Foreskin melanocyte (primary cell): ENCODE measurements at places on chromosomes 11 and 22.

DNA sequence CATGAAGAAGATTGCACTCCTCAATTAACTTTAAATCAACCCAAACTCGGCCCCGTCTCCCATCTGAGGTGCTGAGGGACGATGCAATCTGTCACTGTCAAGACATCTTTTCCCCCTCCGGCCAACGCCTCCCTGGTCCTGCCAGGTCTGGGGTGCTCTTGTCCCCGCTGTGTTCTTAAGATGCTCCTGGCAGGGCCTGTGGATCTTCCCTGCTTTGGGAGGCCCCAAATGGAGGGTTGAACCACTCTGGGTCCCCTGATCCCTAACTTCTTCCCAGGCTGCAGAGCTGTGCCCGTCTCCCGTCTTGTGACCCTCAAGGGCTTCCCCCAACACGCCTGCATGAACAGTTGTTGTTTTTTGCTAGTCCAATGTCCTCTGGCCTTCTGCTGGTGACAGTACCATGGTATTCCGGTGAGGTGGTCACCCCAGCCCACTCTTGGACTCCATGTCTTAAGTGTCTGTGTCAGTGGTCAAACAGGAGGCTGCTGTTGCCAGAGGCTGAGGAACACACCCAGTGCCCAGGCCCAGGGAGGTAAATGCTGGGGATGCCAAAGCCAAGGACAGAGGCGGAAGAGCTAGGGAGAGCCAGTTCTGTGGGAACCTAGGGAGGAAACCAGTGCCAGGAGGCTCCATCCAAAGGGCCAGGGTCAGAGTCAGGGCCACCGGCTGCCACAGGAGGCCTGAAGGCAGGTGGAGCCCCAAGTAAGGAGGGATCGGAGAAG is 70.6 kb upstream of the SHANK2 start:
- no peak for DNase-seq

GRCh38 chr11:121654259-121654842 is 201.6 kb upstream of the SORL1-AS1 start:
- DNase-seq = no peak

GRCh38 chr11:130652671-130653335 is 204.4 kb downstream of the ADAMTS15 start:
- DNase-seq = no peak

DNA sequence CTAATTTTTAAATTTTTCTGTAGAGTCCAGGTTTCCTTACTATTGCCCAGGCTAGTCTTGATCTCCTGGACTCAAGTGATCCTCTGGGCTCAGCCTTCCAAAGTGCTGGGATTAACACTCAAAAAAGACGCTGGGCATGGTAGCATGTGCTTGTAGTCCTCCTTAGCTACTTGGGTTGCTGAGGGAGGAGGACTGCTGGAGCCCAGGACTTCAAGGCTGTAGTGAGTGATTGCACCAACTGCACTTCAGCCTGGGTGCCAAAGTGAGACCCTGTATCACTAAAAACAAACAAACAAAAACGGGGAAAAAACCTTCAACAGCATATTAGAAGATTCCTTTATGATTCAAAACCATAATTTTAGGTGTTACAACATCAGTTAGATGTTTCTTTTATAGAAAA is 44.6 kb downstream of the RSF1 start:
- DNase-seq = no peak

- no peak for DNase-seq
These were observed 7.3 kb downstream of the STARD10 start for GRCh38 chr11:72786305-72787215.

DNA sequence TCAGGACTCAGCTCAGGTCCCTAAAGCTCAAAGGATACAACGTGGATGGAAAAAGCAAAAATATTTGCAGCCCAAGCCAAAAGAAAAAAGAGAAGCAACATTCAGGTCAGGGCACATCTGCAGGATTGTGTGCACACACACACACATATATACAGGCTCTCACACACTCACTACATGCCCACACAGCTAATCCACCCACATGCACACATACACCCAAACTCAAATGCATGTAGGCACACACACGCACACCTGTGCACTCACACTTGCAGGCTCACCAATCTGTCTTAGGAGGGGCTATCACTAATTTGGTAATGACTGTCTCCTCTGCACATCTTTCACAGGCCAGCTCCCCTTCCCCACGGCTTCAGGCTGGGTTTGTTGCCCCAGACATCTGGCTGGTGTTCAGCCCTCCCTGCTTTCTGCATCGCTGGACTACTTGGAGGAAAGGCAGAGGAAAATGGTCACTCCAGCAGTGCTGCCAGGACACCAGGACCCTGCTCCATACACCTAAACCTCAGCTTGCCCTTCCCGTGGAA is 103.6 kb upstream of the DRD2 start:
- DNase-seq = no peak

- no peak for DNase-seq
These were observed 86.1 kb upstream of the BDNF start for GRCh38 chr11:27786331-27786730.
